ENCODE measurements at places on chromosomes 3 and 15. TPM values are rescaled to one million over a fixed set of nuclear protein-coding genes. Genes with fewer than 3 reads are reported as not detected.
A peak's percentile ranks its signal among the peaks of the same experiment; 100 is the strongest.

SV2B gene
- total RNA-seq: not detected

ESYT3 gene
- total RNA-seq: 6.4 TPM

MASP1 gene
- not detected for total RNA-seq

CGNL1 gene
- total RNA-seq: 0.50 TPM

PARP6 gene
- total RNA-seq: 65.9 TPM

DNA sequence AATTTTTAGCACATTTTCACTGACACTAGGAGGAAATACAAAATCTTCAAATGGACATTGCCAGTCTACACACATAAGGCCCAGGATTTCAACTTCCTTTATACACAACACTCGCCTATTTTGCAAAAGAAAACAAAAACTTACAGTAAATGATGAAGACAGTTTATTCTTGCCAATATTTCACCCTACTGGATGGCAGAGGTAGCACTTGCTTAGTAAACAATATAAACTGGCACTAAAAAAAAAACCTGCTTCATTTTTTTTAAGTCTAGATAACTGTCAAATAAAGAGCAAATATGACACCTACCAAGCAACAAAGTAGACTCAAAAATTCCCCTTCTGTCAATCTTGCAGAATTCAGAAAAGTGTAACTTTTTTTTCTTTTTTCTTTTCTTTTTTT, 204.0 kb downstream of the VPS13C start:
- no peaks in the 10 kb centered on the region for H3K36me3 ChIP-seq
- H3K4me3 ChIP-seq: no peak overlapping the region
- no peak for DNase-seq
- H3K27ac ChIP-seq: no peak overlapping the region
- no peaks in the 10 kb centered on the region for H3K4me1 ChIP-seq

DNA sequence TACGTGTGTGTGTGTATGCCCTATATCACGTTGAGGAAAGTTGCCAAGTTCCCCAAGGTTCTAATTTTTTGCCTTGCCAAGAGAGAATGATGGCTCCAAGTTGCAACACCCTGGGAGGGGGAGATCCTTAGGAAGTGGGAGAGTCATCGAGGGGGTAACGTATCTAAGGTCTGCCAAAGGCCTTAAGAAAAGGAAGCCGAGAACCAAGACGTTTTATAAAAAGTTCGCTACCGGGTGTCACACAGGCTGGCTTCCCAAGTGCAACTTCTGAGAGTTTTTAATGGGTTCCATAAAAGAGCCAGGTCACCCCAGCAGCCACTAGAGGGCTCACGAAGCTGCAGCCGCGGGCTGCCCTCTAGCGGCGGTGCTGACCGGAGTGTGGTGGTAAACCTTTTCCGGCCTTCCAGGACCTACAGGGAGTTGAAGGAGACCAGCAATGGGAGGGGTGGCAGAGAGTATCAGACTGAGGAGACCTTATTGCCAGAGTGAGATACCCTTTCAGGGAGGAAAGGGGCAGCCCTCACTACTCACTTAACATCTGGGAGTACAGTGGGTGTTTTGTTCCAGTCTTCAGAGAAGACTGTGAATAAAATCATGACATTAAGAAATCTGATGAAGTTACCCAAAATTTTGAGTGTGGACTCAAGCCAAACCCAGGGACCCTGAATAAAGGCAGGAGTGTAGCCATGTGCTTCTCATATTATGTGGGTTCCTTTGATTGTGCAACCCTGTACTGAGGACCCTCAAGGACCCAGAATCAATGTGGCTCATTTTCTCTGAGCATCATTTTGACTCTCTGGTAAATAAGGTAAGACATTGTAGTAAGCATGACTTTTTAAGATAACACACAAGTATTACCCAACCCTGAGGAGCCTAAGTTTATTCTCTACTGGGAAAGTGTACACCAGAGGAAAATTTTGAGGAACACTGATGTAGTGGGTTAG, 2.5 kb upstream of the RFX7 start:
- no peaks in the 10 kb centered on the region for H3K36me3 ChIP-seq
- 0 out of 2 replicates have a peak overlapping the region, but pooled peaks have one; percentile 20 for H3K27ac ChIP-seq
- peak; percentile 88 for DNase-seq
- no peaks in the 10 kb centered on the region for H3K27me3 ChIP-seq

DNA sequence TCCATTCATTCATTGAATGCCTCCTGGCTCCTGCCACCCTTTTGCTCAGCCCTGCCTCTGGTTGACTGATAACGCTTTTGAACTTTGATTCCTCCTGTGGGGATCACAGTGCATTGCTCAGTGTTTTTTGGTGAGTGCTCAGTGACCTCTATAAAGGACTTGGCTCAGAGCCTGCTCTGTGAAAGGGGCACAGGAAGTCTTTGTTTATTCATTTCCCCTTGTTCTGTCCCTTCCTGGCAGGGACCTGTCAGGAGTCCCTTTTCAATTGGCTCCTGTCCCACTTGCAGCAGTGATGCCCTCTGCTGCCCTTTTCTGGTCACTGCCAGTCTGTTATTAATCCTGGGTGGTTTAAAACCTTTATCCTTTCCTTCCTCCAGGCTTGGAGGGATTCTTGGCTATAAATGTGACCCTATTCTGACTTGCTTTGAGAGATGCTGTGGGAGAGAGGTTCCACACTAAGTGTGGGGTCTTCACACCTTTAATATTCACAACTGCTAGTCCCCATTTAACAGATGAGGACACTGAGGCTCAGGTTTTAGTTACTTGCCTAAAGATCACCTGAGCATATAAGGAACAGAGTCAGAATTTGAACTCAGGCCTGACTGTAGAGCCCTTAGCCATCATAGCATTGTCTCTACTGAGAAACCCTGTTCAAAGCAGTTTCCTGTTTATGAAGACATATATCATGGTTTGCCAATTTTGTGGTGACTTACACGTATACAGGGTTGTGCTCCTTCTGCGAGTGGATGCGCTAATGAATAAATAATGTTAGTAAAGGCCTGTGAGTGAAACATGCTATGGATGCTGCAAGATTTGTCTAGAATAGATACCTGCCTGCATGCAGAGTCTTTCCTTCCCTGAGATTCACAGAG, 23.2 kb upstream of the TATDN2 start:
- H3K36me3 ChIP-seq: 0 out of 2 replicates have a peak, but pooled peaks cover 7% of the 10 kb centered on the region
- peak; percentile 73 for DNase-seq
- H3K4me1 ChIP-seq: peaks cover 42% of the 10 kb centered on the region
- no peaks in the 10 kb centered on the region for H3K27me3 ChIP-seq
- no peak overlapping the region for H3K4me3 ChIP-seq

GRCh38 chr15:101554115-101554915, 64.8 kb upstream of the PCSK6 start:
- no peak overlapping the region for H3K4me3 ChIP-seq
- no peaks in the 10 kb centered on the region for H3K36me3 ChIP-seq
- DNase-seq: no peak

GRCh38 chr15:82314769-82315518, 34.3 kb downstream of the GOLGA6L10 start:
- no peaks in the 10 kb centered on the region for H3K4me1 ChIP-seq
- H3K36me3 ChIP-seq: no peaks in the 10 kb centered on the region
- H3K27ac ChIP-seq: no peak overlapping the region
- peaks cover 8% of the 10 kb centered on the region for H3K27me3 ChIP-seq
- H3K4me3 ChIP-seq: no peak overlapping the region

DNA sequence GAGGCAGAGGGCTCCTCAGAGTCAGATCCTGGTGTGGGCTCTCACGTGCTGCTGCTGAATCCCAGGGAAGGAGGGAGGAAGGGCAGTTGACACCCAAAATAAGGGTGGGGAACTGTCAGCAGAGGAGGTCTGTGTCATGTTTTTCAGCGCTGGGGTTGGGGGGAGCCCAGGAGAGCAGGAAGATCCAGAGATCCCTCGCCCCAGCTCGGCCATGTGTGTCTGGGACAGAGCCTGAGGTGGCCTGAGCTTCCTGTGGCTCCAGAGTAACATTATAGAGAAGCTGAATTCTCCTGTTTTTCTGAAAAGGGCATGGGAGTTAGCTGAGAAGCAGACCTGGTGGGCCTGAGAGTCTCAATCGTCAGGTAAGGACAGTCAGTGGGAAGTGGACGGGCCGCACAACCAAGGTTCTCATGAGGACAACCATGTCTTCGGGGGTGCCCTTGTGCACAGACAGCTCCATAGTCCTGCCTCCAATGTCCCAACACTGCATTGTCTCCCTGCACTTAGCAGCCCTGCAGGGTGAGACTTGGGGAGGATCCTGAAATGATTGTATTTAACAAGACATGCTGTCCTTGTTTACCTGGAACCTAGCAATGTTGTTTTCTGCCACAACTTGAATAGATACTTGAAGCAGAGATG, 18.4 kb downstream of the UMPS start:
- DNase-seq: no peak
- H3K4me3 ChIP-seq: no peak overlapping the region
- H3K36me3 ChIP-seq: no peaks in the 10 kb centered on the region
- H3K27me3 ChIP-seq: no peaks in the 10 kb centered on the region

DNA sequence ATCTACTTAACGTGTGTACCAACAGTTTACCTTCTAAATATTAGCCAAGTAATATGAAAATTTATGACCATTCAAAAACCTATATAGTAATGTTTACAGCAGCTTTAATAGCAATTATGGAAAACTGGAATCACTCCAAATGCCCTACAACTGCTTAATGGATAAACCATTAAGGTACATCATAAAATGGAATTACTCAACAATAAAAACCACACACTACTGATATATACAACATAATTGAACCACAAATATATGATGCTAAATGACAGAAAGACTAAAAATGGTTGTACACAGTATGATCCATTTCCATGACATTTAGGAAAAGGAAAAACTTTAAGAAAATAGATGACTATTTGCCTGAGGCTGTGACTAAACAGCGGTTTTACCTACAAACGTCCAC, 467.1 kb upstream of the EPHA6 start:
- H3K36me3 ChIP-seq: no peaks in the 10 kb centered on the region
- no peak for DNase-seq
- no peak overlapping the region for H3K27ac ChIP-seq
- H3K4me1 ChIP-seq: no peaks in the 10 kb centered on the region
- no peak overlapping the region for H3K4me3 ChIP-seq

DNA sequence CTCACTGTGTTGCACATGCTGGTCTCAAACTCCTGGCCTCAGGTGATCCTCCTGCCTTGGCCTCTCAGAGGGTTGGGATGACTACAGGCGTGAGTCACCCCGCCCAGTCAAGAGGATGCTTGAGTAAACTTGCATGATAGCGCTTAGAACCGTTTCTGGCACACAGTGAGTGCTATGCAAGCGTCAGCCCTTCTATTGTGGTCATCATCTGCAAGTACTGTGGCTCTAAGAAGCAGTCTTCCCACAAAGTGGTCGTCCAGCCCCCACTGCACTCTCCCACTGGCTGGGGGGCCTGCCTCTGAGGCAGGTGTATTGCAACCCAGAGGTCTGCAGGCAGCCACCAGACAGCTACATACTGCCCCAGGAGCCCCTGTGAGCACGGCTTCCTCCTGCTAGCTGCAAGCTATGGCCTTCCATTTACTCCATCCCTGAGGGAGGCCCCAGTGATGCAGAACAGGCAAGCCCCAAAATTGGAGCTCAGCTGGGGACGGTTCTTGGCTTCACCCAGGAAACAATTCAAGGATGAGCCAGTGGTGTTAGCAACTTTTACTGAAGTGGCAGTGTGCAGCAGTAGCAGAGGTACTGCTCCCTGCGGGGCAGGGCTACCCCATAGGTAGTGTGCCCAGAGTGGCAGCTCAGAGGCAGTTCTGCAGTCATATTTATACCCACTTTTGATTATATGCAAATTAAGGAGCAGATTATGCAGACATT, 95.4 kb downstream of the LSM3 start:
- H3K27me3 ChIP-seq: no peaks in the 10 kb centered on the region
- no peak overlapping the region for H3K4me3 ChIP-seq
- H3K27ac ChIP-seq: no peak overlapping the region
- peaks cover 15% of the 10 kb centered on the region for H3K4me1 ChIP-seq
- no peak for DNase-seq

GRCh38 chr3:39423436-39423970, 17.0 kb downstream of the RPSA start:
- H3K36me3 ChIP-seq: no peaks in the 10 kb centered on the region
- no peak for DNase-seq
- peaks cover 10% of the 10 kb centered on the region for H3K4me1 ChIP-seq
- H3K27me3 ChIP-seq: no peaks in the 10 kb centered on the region
- H3K4me3 ChIP-seq: no peak overlapping the region

GRCh38 chr3:170506556-170506955, 79.3 kb downstream of the SLC7A14 start:
- peaks cover 23% of the 10 kb centered on the region for H3K4me1 ChIP-seq
- peak overlapping the region; percentile 68 for H3K27ac ChIP-seq
- H3K4me3 ChIP-seq: peak overlapping the region; percentile 5
- peak; percentile 74 for DNase-seq
- no peaks in the 10 kb centered on the region for H3K36me3 ChIP-seq
